CD4-positive, alpha-beta T cell treated with Interleukin-10 for 1 hour (primary cell): ENCODE measurements at places on chromosomes 5 and 9.

DNA sequence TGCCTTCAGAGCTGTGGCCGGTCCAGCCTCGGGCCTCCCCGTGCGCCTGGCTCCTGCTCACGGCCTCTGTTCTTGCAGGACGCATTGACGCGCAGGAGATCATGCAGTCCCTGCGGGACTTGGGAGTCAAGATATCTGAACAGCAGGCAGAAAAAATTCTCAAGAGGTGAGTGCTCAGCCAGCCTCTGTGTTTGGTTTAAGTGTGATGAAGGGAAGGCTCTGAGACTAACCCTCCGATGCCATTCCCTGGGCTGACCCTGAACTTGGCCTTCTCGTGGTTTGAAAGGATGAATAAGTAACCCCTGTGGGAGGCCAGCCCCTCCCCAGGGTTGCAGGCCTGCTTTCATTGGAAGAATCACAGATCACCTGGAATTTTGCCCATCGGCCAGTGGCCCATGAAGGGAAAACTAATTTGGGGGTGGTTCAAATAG is 26.3 kb downstream of the PTGES2 start:
- no peak for DNase-seq

DNA sequence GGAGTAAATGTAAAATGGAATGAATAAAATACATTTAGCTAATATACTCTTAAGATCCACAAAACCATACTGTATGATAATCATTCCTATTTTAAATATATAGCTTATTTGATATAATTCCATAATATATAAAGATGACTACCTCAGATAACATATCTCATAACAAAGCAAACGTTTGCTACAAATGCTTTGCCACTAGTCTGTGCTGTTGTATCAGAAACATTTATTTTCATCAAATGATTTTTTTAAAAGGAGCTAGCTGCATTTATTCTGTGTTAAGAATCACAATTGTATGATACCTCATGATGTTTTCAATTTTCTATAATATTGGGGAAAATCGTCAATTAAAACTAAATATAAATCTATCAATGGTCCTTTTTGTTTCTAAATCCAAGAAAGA is 567.2 kb downstream of the PTPRD start:
- no peak for DNase-seq

- DNase-seq: no peak
These were observed 624.4 kb upstream of the RORB start for GRCh38 chr9:73872701-73873100.

- DNase-seq: no peak
These were observed 43.8 kb upstream of the CDKN2AIPNL start for GRCh38 chr5:134455466-134455865.

DNA sequence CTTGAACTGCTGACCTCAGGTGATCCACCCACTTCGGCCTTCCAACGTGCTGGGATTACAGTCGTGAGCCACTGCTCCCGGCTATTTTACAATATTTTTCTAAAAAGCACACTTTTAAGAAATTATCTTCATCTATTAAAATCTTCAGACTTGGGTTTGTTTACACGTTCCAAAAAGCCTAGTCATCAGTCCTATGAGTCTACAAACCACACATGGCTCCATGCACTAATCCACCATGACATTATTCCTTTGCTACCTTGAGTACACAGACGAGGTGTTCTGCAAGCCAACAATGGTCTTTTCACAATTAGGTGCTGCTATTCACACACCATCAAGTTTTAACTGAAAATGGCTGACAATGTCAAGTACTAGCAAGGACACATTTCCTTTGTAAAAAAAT is 41.0 kb downstream of the TRPM6 start:
- no peak for DNase-seq

GRCh38 chr9:22528485-22528884 is 81.9 kb downstream of the DMRTA1 start:
- DNase-seq: no peak

- DNase-seq: no peak
These were observed 167.5 kb downstream of the SYK start for GRCh38 chr9:90969021-90969675.

- DNase-seq: no peak
These were observed 4.8 kb downstream of the ELL2 start for GRCh38 chr5:95956900-95957293.

GRCh38 chr9:113509463-113509862 is 45.9 kb downstream of the RGS3 start:
- DNase-seq: no peak
